ENCODE measurements at places on chromosomes 4 and X.

DNA sequence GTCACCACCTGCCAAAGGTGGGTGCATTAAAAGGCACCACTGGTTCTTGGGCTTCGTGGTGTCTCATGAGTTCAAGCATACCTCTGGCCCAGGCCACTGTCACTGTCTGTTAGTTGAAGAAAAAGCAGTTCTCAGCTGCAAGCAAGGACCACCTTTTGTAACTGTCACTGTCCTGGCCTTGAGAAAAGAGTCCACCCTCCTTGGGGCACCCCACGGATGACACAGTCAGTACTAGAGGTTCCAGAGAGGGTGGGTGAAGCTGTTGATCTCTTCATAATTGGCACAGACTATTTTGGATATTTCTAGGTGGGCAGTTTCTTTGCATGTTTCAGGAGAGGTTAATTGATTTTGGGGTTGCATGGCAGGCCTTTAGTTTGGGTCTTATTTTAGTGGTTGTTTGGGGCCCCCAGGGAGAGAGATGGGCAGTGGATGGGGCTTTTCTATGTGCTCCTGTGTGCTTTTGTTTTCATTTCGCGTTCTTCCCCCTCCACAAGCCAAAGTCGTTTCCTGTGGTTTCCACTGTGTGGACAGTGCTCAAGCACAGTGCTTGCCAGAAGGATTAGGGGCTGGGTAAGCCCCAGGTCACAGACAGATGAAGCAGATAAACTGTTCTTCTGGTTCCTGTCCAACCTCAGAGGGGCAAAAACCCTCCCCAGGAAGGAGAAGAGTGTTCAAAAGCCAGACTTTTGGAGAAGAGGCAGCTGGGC lies 156.2 kb upstream of the PPP1R2C start:
- no peak for DNase-seq

DNA sequence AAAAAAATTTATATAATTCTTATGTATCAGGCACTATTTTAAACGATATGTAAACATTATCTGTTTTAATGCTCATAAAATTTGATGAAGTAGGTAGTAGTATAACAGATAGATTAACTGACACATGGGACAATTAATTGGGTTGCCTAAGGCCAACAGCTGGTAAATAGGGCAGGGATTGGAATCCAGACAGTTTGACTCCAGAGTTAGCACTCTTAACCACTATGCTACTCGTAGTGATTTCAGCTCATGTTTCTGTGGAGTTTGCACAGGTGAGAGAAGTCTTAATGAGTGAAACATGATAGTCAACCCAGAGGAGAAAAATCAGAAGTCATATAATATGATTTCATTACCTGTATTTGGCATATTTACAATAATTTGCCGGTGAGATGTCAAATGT lies 126.0 kb upstream of the WDFY3 start:
- DNase-seq: no peak

DNA sequence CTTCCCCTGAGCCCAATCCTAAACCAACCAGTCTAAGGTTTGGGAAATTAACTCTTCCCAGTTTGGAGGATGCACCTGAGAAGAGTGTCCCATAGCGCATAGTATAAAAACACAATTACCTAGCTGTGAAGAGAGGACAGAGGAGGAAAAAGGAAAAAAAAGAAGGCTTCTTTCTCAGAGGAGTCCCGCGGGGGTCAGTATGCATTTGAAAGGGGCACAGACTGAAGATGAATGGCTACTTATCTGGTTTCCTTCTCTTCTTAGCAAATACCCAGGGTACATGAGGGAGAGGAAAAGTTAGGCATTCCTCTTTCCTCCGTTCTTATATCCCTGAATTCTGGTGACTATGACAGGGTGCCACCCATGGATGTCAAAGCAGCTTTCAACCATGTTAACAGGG lies 96.9 kb downstream of the TMEM47 start:
- DNase-seq: no peak

- DNase-seq: no peak
Measured at GRCh38 chrX:134929808-134930207, 61.0 kb upstream of the SMIM10 start.

GRCh38 chr4:7901311-7901885 lies 38.3 kb downstream of the AFAP1 start:
- DNase-seq: no peak

- DNase-seq: no peak
Measured at GRCh38 chr4:74005528-74005927, 7.1 kb upstream of the CXCL5 start.

DNA sequence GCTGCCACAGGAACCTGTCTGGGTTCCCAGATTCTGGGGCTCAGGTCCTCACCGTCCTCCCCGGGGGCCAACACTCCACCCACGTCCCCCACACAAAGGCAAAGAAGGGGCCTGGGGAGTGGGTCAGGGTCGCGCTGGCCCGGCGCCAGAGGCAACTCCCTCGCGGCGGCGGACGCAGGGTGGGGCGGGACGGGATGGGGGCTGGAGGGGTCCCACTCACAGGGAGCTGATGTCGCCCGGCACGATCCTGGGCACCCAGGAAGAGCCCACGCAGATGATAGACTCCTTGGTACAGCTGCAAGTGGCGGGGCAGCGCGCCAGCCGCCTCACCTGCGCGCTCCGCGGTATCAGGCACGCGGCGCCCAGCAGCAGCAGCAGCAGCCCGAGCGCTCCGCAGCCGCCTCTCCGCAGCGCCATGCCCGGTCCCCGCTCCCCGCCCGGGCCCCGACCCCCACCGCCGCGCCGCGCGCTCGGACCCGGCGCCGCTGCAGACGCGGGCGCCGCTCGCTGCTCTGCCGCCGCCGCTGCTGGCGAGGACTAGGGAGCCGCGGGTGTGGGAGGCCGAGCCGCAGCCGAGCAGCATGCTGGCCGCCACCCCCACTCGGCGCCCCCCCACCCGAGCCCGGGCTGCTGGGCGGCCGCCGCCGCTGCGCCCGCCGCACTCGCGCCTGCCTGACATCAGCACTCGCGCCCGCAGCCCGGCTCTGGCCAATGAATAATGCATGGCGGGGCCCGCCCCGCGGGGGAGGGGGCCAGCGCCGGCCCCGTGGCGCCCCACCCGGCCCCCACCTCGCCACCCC lies at the start of gene LGI2:
TSS of gene LGI2 (minus strand) at position 670 of the 800 bp plus-strand sequence. CDS start at position 417, 253 bp downstream.
- no peak for DNase-seq

GRCh38 chr4:120881351-120881750 lies 41.2 kb downstream of the PRDM5 start:
- no peak for DNase-seq

DNA sequence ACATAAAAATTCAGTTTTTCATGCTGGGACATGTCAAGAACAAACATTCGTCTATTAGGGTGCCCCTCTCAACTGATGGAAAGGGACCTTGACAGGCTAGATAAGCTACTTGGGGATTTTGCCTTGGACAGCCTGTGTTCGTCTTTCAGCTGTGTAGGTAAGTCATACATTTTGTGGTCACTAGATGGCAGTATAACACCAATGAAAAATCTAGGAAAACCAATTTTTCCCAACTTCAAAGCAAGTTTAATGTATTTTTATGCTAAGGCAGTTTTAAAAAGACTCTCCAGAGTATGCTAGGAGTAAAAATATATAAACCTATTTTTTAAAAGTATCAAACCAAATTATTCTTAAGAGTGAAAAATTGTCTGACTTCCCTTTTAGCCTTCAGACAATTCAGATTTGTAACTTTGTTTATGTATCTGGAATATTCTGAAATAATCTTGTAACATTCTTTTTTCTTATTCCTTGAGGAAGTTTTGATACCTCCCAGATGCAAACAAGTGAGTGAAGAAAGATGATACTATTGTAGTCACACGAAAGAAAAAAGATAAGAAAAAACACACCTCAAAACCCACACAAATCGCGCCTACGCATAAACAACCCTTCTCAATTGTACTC lies 158.3 kb downstream of the CPE start:
- no peak for DNase-seq
